ENCODE measurements at places on chromosomes 7 and 10.

GRCh38 chr7:69927461-69927860 is 329.2 kb downstream of the AUTS2 start:
- no peak for DNase-seq

DNA sequence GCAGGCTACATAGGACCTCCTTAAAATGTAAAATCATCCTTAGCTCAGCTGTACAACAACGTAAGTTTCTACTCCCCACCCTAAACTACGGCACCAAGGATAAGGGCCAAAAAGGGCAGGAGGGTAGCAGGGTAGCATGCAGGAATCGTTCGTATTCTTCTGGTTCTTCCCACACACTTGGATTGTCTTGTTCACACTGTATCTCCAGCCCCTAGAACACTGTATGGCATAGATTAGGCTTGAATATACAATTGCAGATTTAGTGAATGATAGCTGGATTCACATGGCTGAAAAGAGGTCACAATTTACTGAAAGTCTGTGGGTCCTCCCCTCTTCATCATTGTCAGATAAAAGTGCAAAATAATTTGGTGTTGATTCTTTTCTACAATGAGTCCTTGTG is 28.2 kb upstream of the PRKAR2B start:
- DNase-seq: no peak

GRCh38 chr10:101956898-101957297 is 99.1 kb downstream of the ARMH3 start:
- DNase-seq: no peak

DNA sequence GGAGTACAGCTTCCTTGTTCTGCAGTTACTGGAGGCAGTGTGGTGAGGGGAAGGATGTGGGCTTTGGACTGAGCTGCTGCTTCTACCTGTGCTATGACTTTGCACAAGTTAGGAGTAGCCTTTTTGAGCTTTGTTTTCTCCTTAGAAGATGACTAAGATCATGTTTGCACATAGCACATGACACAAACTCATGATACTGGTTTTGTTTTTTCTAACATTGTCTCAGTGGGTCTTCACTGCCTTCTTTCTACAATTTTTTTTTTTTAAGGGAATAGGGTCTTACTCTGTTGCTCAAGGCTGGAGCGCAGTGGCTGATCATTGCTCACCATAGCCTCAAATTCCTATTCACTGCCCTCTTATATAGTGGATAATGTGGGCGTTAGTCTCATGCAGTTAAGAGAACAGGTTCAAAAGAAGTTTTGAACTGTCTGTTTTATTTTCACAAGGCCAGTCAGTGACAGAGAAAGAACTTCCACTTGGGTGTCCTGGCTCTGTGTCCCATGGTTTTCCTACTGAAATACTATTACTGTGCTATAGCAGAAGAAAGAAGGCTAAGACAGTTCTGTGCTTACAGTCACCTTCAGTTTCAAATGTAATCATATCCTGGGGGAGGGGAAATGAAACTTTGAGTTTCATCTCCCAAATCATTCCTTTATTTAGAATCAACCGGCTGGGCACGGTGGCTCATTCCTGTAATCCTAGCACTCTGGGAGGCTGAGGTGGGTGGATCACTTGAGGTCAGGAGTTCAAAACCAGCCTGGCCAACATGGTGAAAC is 72.0 kb downstream of the KAT6B start:
- DNase-seq: no peak

GRCh38 chr7:17843041-17843440 is 97.3 kb downstream of the SNX13 start:
- no peak for DNase-seq

GRCh38 chr10:96118604-96119450 is 11.3 kb upstream of the ZNF518A start:
- no peak for DNase-seq
